ENCODE measurements at places on chromosomes 6 and 20. TPM values are rescaled to one million over a fixed set of nuclear protein-coding genes. Genes with fewer than 3 reads are reported as not detected.

The PRPH2 gene
- not detected for total RNA-seq

The GNAS-AS1 gene
- not detected for total RNA-seq

GRCh38 chr6:15267221-15267620, 21.4 kb downstream of the JARID2 start:
- DNase-seq: no peak

DNA sequence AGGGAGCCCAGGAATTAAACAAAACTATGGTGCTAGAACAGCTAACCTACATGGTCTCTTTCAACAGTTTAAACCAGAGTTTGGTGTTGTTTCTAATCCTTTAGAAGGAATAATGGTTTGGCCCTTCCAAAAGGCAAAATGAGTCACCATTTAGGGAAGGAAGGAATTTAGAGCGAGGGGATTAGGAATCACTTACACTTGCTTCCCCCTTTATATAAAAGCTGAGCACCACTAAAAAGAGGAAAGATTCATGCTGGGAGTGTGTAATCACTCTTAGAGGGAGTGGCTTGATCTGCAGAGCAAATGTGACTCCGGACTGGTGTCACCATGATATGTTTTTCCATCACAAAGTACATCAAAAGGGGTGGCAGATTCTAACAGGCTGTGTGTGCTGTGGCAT, 63.6 kb downstream of the F13A1 start:
- DNase-seq: no peak

GRCh38 chr20:41643504-41643938, 25.3 kb upstream of the CHD6 start:
- no peak for DNase-seq

DNA sequence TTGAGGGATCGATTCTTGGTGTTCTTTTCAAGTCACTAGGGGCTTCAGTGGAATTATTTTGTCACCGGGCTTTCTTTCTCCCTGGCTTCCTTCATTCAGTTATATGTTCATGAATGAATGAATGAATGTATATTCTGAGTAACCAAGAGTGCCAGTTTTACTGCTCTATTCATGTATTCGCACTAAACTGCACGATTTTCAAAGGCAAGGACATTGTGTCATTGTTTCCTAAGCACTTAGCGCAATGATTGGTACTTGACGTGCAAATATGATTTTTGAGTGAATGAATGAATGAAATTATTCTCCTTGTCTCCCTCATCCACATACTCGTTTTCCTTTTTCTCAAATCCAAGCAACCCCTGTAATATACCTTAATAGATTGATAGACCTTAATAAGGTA, 822 bp downstream of the AFG1L start:
- no peak for DNase-seq

- no peak for DNase-seq
Observed at GRCh38 chr6:55953335-55953734, 77.9 kb upstream of the BMP5 start.

Data from CD8-positive, alpha-beta T cell (primary cell).